MG63 (cell line): ENCODE measurements at places on chromosomes 2 and 18. TPM values are rescaled to one million over a fixed set of nuclear protein-coding genes. Genes with fewer than 3 reads are reported as not detected.

DNA sequence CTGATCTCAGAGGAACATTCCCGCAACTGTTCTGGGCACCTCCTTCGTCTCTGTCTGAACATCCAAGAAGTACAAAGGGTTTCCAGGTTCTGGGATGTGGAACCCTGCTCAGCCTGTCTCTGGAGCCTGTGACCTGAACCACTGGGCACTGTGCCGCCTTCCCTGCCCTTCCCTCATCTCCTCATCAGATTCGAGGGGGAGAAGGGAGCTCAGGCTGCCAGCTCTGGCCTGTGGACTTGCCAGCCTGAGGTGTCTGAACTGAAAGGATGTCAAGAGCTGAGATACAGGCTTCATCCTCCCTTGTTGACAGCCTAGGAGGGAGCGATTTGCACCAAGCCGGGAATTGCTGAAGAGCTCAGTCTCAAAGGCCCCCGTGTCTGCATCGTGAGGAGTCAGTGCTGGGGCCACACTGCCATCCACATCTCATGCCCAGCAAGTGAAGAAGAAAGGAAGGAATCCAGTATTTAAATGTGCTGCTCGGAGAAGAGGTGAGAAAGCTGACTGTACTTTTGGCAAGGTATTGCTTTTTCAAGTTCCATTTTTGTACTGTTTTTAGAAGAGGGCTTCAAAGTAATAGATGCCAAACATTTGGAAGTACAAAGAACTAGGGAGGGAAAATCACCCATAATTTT, 12.6 kb downstream of the NEU2 start:
- no peak for DNase-seq

- DNase-seq: no peak
Observed at GRCh38 chr2:64019975-64020528, 824 bp upstream of the VPS54 start.

The CCT7 gene
- total RNA-seq: 891 and 917 TPM in 2 replicates

DNA sequence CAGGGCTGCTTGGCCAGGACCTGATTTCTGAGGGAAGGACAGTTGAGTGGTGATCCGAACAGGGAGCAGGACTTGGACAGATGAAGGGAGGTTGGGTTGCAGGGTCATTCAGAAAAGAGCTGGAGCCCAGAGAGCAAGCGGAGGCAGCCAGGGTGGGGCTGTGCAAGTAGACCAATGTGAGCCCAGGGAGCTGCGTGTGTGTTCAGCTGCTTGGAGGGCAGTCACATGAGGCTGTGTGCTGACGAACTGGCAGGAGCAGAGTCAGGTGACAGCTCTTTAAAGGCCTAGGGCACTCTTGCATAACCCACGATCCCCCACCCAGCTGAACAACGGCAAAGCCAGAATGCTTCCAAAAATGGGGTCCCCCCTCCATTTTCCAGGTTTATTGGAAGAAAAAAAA, 4.6 kb upstream of the MLPH start:
- no peak for DNase-seq

The AGAP1 gene
- 5.8 and 8.8 TPM in 2 replicates for total RNA-seq

The CFC1 gene
- not detected in 2 replicates for total RNA-seq

- DNase-seq: peak; percentile 96
Observed at GRCh38 chr2:237141571-237142051, 55.9 kb downstream of the COPS8 start.
